Stimulated activated CD4-positive, alpha-beta T cell treated with anti-CD3 and anti-CD28 coated beads, Interleukin-2, amount 100 ng/mL, for 48 hours (primary cell): ENCODE measurements at places on chromosomes 6 and 20.
A peak's percentile ranks its signal among the peaks of the same experiment; 100 is the strongest.

DNA sequence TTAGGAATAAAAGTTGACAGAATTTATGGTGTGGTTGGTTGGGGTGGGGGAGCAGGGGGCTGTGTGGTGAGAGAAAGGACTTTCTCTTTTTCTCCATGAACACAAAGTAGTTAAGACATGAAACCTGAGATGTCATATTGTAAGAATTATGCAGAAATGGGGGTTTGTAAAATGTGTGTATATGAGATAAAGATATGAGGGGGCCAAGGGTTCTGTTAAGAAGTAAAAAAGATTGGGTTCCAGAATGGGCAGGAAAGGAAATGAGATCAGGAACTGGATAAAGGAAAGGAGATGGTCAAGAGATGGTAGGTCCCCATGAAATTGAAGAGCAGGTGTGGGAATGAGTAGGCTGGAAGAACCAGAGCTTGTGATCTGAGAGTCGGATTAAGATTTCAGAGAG is 9.7 kb downstream of the RNF146 start:
- DNase-seq = no peak

GRCh38 chr6:158413814-158414565 is 101.7 kb downstream of the TULP4 start:
- no peak for DNase-seq

GRCh38 chr20:12466915-12467314 is 541.9 kb upstream of the SPTLC3 start:
- DNase-seq = no peak

DNA sequence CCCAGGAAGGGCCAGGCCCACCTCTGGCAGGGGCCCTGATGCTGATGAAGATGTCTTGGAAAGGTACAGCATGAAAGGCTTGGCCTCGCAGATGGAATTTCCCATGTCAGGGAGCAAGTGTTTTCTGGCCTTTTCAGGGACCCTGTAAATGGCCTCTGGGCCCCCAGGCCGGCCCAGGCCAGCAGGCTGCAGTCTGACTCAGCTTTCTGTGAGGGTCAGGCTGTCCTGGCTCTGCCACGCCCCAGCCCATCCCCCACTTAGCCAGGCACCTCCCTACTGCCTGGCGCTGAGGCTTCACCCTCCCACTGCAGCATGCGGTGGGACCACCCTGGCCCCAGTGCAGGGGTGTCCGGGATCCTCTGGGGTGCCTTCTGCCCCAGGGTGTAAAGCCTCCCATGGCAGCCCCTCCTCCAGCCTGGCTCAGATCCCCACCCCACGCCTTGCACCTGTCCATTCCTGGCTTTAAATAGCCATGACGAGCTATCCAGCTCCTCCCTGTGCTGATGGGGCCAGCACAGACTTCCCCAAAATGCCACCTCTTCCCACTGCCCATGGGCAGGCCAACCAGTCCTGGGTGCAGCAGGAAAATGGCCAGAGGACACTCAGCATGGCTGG is 35.6 kb upstream of the GATA5 start:
- no peak for DNase-seq

GRCh38 chr6:28263922-28264321 is 3.0 kb upstream of the ZSCAN26 start:
- no peak for DNase-seq

- DNase-seq = no peak
Measured at GRCh38 chr20:57329608-57330221, at the start of gene SPO11. Gene SPO11, plus strand, starts transcription at chr20:57329803. Its CDS starts 65 bp downstream, at chr20:57329868.

GRCh38 chr6:135383301-135383700 is 114.2 kb downstream of the AHI1 start:
- DNase-seq = no peak

DNA sequence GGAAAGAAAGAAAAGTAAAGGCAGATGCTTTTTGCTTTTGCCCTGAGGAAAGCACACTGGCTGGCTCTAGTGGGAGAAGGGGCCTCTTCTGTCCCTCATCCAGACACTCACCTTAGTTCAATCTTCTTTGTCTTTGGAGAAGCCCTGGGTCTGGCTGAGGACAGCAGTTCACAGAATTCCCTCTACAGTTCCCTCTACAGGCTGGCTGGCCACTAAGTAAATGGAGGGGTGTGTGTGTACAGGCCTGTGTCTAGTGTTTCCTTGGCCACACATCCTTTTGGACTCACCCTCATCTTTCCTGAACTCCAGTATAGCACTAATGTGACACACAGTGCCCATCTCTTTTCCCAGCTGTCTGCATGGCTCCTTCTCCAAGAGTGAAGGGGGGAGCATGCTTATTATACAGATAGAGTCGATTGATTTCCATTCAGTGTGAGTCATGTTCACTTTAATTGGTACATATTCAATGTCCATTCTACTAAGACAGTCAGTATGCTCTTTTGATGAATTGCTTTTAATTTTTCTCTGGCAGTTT is 26.0 kb upstream of the CLVS2 start:
- DNase-seq = no peak

GRCh38 chr6:140660295-140660694 is 1285.8 kb upstream of the CITED2 start:
- no peak for DNase-seq

GRCh38 chr20:53161473-53161872 is 189.3 kb downstream of the TSHZ2 start:
- DNase-seq = no peak

GRCh38 chr6:70537266-70537665 is 29.5 kb upstream of the SDHAF4 start:
- no peak for DNase-seq

DNA sequence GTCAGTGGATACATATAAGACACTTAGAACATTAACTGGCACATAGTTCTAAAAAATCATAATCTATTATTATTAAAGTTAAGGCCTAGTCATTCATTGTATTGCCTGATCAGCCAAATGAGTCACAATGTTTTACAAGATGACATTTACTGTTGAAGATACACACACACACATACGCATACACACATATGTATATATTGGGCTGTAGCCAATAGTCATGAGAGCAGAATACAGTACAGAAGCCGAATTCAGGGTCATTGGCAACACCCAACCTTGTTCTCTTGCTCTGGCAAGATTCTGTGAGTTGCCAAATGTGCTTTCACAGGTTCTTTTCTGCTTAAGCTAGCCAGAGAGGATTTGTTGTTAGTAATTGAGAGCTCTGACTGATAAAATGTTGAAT is 922.8 kb upstream of the MAP3K7 start:
- no peak for DNase-seq

- DNase-seq = no peak
Measured at GRCh38 chr6:151524059-151524458, 30.2 kb downstream of the CCDC170 start.

DNA sequence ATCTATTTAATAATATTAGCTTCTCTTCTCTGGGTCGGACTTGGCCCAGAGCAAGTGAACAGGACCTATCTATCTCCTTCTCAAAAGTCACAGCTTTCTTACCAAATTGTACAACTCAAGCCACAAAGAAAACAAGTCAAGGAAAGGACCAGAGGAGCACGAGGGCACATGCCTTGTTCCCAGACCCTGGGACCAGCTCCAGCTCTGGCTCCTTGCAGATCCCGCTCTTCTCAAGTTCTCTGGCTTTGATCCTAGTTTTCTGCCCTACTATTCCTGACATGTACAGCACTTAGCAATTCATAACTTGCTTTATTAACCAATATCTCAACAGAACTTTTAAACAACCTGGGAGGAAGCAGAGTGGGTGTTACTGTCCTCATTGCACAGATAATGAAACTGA is 185.9 kb downstream of the ESR1 start:
- no peak for DNase-seq

GRCh38 chr20:63320041-63320511 is 27.1 kb downstream of the COL20A1 start:
- no peak for DNase-seq

- no peak for DNase-seq
Measured at GRCh38 chr6:11315743-11316437, 83.4 kb upstream of the NEDD9 start.

- no peak for DNase-seq
Measured at GRCh38 chr6:6654599-6655575, 66.4 kb downstream of the LY86 start.

DNA sequence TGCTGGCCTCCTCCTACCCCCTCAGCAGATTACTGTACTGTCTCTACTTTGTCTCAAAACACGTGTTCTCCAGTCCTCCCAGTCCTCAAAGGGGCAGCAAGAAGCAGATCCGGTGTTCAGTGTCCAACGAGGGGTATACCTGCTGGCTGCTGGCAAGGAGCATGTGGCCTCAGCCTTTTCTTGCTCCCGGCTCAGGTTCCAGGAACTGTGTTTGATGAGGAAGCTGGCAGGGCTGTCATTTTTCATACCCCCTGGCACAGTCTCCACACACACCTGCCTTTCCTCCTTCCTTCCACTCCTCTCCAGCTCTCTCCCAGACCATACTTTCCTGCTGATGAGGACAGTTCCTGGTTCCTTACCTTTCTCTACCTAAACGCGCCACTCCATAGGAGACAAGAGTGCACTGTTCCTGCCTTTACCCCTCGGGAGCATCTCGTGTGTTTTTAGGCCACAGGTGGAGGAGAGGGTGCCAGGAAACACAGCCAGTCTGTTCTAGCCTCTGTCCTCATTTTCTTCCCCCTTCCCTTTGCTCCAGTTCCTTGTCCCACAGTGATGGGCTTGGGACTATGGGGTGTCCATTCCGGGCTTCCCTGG is 77.2 kb downstream of the SSR1 start:
- DNase-seq = no peak

DNA sequence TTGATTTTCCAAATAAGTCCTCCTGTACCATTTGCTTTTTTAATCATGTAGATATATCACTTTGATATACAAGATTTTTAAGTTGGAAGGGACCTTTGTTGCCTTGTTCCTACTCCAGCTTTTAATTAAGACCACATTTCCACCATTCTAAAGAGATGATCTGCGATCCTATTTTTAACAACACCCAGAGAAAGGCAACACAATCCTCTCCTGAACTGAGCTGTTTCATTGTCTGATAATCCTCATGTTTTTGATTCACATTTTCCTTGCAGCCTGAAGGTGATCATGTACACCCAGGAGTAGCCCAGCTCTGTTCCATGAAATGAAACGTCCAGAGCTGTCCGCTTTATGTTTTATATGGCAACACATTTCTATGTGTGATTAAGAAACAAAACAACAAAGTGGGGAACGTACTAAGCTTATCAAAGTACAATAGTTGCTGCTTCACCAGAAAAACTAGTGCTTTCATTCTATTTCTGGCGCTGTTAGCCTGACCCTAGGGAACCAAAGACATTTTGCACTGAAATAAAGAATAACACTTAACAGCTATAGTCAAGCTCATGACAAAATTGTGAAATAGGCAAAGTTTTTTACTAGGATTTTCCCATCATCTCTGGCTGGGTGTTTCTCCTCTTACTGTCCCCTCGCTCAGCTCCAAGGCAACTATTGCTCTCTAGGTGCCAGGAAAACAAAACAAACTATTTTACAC is 22.6 kb upstream of the TRAF3IP2 start:
- no peak for DNase-seq

GRCh38 chr6:169473663-169474062 is 220.0 kb upstream of the THBS2 start:
- DNase-seq = no peak

- no peak for DNase-seq
Measured at GRCh38 chr6:111484633-111484930, 1.6 kb upstream of the REV3L start.

- DNase-seq = peak; percentile 39
Measured at GRCh38 chr6:6724539-6725467, 136.3 kb downstream of the LY86 start.

DNA sequence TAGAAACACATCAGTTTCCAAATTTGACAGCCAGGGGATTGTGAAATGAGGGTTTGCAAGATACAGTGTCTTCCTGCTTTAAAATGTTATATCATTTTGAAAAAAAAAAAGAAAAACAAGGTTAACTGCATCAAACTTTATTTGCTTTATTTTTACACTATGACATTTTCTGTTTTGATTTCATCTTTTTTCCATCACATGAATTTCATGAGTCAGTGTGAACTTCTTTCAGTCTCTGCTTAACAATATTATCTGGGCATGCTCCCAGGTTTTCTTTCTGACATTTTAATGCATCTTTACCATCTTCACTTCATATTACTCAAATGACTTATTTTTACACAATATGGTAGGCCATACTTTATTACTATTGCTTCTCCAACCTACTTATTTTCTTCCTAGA is 1.9 kb downstream of the NCOA7 start:
- no peak for DNase-seq

DNA sequence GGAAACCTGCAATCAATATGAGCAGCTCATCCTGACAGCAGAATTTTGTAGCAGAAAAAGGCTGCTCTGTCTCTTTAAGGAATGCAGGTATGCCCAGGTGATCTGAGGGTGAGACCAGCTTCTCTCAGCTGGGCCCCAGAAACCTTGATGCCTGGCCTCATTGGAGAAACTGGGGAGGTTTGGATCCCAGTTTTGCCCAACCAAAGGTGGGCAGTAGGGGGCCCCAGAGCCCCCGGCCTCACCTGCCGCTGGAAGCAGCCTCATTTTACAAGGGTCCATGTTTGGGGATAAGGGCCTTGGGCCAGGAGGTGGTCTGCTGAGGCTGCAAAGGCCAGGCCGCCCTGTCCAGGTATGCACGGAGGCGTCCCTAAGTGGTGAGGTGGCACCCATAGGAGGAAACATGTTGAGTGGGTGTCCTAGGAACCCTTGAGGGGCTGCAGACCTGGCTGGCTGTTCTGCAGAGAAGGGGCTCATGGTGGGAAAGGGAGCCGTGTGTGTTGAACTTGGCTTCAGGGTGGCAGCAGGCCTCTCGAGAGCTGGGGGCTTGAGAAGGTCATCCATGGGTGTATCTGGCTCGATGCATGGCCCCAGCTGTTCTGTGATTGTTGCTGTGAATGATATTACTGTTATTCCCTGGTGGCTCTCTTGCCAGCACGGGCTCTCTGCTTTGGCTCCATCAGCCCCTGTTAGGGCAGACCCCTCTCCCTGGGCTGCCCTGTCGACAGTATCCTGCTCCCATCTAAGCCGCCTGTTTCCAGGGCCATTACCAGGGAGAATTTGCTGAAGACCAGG is 208.4 kb downstream of the CDH4 start:
- DNase-seq = no peak

- DNase-seq = no peak
Measured at GRCh38 chr20:56808732-56809131, 179.6 kb downstream of the TFAP2C start.

DNA sequence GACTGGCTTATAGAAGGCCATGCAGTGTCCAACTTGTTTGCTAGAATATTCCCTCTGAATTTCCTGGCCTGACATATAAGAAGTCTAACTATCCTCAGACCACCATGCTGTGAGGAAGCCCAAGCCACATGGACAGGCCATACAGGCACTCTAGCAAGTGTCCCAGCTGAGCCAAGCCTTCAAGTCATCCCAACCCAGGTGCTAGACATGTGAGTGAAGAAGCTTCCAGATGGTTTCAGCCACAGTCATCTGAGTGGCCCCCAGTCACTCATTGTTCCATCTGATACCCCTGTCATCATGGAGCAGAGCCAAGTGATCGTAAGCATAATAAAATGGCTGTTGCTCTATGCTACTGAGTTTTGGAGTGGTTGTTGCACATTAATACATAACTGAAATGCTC is 46.0 kb upstream of the INSM1 start:
- no peak for DNase-seq

DNA sequence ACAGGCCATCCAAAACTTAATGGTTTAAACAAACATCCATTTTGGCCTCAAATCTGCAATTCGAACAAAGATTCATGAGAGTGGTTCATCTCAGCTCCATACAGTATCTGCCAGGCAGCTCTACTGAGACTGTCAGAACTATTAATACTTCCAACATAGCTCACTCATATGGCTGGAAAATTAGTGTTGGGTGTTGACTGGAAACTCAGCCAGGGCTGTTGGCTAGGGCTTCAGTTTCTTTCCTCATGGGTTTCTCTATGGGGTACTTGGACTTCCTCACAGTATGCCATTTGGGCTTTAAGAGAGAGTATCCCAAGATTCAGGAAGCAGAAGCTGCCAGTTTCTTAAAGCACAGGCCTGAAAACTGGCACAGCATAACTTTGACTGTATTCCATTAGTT is 240.3 kb downstream of the TPBG start:
- DNase-seq = no peak

GRCh38 chr6:11036977-11037430 is 7.1 kb downstream of the ELOVL2 start:
- DNase-seq = no peak
